Tibial nerve (tissue), 4 donors: ENCODE measurements at places on chromosomes 5 and 9. TPM values are rescaled to one million over a fixed set of nuclear protein-coding genes. Genes with fewer than 3 reads are reported as not detected.
A peak's percentile ranks its signal among the peaks of the same experiment; 100 is the strongest.

DNA sequence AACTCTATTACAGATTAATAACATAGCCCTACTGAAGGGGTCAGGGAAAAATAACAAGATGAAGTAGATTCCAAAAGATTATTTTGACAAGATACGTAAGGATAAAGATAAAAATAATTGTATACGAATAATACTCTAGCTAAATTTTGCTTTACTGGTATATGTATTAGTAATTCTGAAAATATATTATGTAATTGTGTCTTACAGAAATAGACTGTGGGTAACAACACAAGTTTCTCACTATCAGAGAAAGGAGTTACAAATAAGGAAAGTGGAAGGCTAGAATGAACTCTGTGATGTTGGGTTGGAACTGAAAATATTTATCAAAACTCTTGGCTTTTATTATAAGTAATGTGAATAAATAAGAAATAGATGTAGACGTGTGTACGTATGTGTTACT is 26.6 kb upstream of the TUSC1 start:
- no peak for DNase-seq

DNA sequence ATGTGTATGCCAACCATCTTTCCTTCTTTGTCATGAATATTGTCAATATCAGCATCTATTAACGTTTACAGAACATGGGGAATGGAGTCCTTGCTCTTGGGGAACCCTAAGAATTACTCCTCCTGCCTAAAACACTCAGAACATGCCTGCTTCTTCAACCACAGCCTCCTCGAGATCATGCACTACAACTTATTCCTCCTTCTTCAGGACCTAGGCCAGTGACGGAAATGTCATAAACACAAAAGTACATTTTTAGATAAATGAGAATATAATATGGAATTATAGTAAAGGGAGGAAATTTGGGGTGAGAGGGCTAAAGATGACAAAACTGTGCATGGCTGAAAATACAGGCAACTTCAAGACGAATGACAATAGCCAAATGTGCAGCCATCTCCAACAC is 3.1 kb upstream of the IFNK start:
- DNase-seq, result no peak

ABO gene
- total RNA-seq, result 7.3 TPM

- no peak for DNase-seq
These were observed 372.4 kb upstream of the PAPPA start for GRCh38 chr9:115781070-115781736.

C5orf46 gene
- not detected for total RNA-seq

IRGM gene
- total RNA-seq, result not detected

- no peak for DNase-seq
These were observed 32.2 kb downstream of the EXD3 start for GRCh38 chr9:137390553-137391410.

PDE6A gene
- not detected for total RNA-seq

TMEM252 gene
- not detected for total RNA-seq

SPATA31D4 gene
- total RNA-seq, result not detected

- DNase-seq, result no peak
These were observed at the start of gene PCDHGA4 for GRCh38 chr5:141354900-141355469. PCDHGA4 (plus strand) TSS chr5:141355021; CDS start chr5:141355108, 87 bp downstream.

- DNase-seq, result no peak
These were observed 63.8 kb downstream of the ANGPTL2 start for GRCh38 chr9:127058645-127059021.

DNA sequence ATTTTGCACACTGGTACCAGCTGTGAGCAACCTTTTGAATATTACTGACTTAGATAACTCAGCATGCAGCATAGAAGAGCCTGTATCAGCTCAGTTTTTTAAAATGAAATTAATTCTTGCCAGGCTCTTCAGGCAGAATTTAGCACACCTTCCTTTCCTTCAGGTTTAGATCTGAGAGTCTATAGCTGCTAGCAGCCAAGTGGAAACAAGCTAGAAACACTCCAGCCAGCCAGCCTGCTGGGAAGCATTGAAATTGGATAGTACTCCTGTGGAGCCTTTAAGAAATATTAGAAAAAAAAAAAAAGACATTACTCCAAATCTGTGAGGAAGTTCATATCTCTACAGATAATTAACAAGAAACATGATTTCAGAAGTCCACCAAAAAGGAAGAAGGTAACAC is 812.2 kb downstream of the DTWD2 start:
- DNase-seq, result no peak

GRCh38 chr9:79257228-79257781 is 314.5 kb upstream of the TLE4 start:
- DNase-seq, result no peak

DNA sequence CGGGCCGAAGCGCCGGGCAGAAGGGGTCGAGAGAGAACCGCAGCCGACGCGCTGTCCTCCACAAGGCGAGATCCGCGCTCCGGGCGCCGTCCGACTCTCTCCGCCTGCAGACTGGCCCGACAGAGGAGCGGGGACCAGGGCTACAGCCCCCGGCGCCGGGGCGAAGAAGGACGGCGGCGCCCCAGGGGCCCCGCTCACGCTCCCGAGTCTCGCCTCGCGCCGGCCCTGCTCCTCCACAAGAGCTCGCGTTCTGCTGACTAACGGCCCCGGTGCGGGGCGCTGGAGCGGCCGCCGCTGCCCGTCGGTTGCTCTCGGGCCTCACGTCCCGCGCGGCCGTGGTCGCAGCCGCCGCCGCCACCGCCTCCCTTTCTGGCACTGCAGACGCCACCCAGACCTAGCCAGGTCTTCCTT is 338 bp downstream of the ABHD17B start:
- no peak for DNase-seq

CEP78 gene
- 8.8 TPM for total RNA-seq

- DNase-seq, result no peak
These were observed 31.4 kb downstream of the CAMK2A start for GRCh38 chr5:150258130-150258529.

DNA sequence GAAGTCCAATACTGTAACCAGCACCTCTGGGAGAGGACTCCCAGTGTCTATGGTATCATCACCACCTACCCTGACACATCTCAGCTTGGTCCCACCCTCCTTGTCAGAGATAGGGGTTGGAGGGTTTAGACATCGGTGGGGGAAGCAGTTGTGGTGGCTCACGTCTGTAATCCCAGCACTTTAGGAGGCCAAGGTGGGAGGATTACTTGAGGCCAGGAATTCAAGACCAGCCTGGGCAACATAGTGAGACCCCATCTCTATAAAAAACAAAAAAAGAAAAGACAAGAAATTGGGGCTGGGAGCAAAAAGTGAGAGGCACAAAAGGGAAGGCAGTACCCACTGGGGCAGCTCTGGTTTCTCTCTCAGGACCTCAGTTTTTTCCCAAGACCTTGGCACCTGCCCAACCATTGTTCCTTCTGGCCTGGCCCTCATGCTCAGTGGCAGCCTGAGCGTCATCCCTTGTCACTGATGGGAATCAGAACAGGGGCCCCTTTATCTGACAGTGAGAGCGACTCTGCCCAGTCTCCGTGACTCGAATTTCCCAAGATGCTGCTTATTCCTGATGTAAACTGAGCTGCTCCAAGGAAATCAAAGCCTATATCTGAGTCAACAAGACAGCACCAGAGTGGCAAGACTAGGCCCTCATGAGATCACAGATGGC is 80.5 kb upstream of the HSPA9 start:
- DNase-seq, result peak; percentile 38

GRCh38 chr9:119398350-119398749 is 29.1 kb upstream of the BRINP1 start:
- no peak for DNase-seq

GRCh38 chr9:110443866-110444220 is 106.2 kb upstream of the TXNDC8 start:
- no peak for DNase-seq

DNA sequence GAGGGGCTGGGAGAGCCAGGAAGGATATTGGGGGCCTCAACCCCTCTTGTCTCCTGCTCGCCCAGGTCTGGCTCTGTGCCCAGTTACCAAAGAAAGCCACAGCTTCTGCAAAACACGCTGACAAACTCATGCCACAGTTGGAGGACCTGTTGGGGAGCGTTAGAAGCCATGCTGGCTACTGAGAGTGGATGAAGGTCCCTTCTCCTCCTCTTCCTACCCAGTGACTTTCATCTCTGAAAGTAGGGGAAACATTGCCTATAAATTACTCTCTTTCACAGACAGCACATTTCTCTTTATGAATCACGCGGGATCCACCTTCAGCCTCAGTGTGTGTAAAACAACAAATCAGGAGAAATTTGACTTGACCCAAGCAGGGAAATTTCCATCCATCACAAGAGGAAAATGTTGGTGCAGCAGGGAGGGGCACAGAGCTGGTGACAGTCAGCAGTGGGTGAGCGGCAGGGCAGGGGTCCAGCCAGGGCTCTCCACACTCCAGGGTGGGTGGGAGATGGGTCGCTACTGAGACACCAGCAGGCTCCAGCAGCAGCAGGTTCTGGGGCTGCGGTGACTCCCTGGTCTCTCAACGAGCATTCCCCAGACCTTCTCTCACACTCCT is 181.9 kb downstream of the FGF18 start:
- peak; percentile 36 for DNase-seq

- no peak for DNase-seq
These were observed 16.0 kb upstream of the ACOT12 start for GRCh38 chr5:81409896-81410295.

- no peak for DNase-seq
These were observed 6.3 kb downstream of the PDE6A start for GRCh38 chr5:149938279-149938678.

DCAF10 gene
- 18.6 TPM for total RNA-seq

DNA sequence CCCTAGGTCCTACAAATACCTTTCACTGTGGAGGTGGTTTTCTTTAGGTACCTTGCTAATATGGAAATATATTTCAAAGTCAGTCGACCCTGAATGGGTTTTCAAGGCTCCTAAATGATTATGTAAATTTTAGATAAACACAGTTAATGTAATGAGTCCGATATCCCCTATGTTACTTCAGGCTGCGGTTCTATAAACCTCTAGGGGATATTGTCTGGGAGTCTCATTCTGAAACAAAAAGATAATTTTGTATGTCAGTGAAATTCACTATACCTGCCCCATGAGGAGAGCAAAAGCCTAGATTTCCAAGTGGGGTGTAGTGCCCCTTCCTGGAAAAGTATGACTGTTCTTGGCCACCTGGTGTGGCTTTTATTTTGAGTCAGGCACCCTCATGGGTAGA is 377.3 kb downstream of the ICE1 start:
- DNase-seq, result no peak

FOXD4L5 gene
- not detected for total RNA-seq

GRCh38 chr5:36928947-36929346 is 52.4 kb downstream of the NIPBL start:
- DNase-seq, result no peak

- DNase-seq, result no peak
These were observed 271.8 kb downstream of the NNT start for GRCh38 chr5:43874772-43875171.

DNA sequence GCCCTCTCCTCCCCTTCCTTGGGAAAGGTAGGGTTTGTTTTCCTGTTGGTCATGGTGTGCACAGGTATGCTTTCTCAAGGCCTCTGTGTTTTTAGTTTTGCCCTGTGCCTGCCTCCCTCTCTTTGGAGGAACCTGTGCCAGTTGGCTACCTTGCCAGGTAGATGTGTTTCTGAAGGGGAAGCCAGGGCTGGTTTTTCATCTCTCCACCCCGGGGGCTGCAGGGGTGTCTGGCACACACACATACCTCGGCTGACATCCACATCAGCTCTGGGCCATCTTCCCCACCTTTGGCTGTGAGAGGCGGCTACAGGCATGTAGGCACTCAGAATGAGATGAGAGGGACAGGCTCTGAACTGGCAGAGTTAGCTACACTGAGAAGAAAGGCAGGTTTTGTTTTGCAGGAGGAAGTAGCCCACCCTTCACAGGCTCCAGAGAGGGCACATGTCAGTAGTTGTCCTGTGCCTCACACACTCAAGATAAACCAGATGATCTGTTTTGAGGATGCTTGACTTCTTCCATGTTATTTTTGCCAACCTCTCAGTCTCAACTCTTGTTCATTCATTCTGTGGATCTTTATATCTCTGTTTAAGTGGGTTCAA is 9.7 kb downstream of the RGMB start:
- no peak for DNase-seq

CYLC2 gene
- total RNA-seq, result not detected
